ENCODE measurements at places on chromosomes 1 and 21. TPM values are rescaled to one million over a fixed set of nuclear protein-coding genes. Genes with fewer than 3 reads are reported as not detected.

DNA sequence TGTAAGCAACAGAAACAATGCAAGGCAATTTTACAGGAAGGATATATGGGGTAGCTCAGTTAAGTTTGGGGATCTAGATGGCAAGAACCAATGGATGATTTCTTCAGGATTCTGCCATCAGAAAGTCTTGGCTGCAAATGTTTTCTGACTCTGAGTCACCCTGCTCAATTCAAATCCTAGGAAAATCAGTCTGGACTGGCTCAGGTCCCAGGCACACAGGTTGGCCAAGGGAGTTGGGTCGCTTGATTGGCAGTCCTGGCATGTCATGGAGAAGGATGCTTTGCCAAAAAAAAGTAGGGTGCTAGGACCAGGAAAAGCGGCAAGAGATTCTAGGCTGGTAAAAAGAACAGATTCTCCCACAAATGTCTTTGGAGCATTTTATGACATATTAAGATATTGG is 28.9 kb upstream of the S1PR1 start:
- DNase-seq: no peak

Gene MANEAL
- 9.6 TPM for total RNA-seq

DNA sequence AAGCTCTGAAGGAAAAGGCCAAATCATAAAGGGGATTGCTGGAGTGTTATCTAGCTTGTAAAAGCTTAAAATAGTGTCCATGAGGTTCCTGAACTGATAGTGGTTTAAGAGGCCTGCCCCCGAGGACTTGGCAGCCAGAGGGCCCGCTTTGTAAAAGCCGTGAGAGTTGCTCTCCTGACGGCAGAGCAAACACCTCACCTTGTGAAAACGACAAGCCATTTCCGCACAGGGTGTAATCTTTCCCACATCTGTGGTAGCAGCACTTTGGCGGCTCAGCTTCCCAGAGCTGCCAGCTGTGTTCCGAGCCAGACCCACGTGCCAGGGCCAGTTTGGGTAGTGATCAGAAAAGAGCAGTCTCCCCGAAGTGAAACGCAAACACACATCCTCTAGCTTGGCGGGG is 37.0 kb downstream of the SERBP1 start:
- no peak for DNase-seq

GRCh38 chr1:224670506-224670905 is 54.4 kb downstream of the CNIH3 start:
- no peak for DNase-seq

GRCh38 chr21:43034826-43035225 is 40.8 kb downstream of the CBS start:
- DNase-seq: no peak

Gene APCS
- total RNA-seq: not detected

DNA sequence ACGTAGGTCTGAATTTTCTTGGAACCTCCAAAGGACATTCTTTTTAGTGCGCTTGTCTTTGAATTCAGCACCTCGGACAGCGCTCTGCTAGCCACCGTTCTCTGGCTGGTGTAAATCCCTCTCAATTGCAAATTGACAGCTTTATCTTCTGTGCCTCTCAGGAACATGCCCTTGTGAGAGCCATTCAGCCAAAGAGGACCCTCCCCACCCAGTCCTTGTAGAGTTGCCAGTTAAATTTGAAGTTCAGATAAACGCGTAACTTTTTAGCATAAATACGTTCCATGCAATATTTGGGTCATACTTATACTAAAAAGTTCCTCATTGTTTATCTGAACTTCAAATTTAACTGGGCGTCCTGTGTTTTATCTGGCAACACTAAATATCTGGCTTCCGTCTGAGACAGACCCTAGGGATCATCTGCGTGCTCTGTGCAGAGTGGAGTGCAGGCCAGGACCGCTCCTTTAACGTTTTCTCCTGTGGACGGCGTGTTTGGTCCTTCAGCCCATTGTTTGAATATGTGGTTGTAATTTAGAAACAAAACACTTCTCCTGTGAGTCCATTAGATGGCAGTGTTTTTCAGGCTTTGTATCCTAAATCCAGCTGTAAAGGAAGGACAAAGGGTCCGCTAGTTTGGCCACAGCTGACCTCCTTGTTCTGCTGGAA is 7.0 kb downstream of the KCNAB2 start:
- peak; percentile 52 for DNase-seq

GRCh38 chr1:18666317-18666920 is 35.8 kb downstream of the PAX7 start:
- DNase-seq: no peak

Gene KLHL17
- 14.2 TPM for total RNA-seq

DNA sequence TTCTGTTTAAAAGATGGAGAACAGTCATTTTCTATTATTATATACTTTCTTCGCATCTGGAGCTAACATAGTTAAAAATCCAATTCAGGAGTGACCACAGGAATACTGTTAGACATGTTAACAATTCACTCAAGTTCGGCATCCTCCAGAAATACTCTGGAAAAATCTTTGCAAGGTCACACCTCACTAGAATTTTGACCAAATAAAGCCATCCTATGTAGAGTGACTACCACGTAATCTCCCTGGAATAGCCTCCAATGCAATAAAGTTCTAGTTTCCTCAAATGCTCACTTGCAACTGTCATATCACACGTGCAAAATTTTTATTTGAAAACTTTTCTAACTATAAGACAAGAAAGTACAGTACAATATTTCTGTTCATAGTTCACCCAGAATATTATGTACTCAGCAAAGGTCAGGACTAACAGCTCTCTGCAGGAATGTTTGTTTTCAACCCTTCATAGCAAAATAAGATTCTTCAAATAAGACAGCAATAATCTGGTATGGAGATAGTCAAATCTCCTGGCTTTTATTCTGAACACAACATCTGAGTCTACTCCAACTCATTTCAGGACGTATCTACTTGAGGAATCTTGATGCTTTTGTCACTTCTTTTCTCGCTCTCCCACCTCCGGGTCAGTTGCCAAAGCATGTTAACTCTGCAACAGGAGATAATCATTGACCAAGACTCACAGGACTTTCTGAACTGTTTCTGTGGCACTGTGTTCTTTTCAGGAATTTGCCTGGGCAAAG is 82.6 kb downstream of the GDAP2 start:
- no peak for DNase-seq

DNA sequence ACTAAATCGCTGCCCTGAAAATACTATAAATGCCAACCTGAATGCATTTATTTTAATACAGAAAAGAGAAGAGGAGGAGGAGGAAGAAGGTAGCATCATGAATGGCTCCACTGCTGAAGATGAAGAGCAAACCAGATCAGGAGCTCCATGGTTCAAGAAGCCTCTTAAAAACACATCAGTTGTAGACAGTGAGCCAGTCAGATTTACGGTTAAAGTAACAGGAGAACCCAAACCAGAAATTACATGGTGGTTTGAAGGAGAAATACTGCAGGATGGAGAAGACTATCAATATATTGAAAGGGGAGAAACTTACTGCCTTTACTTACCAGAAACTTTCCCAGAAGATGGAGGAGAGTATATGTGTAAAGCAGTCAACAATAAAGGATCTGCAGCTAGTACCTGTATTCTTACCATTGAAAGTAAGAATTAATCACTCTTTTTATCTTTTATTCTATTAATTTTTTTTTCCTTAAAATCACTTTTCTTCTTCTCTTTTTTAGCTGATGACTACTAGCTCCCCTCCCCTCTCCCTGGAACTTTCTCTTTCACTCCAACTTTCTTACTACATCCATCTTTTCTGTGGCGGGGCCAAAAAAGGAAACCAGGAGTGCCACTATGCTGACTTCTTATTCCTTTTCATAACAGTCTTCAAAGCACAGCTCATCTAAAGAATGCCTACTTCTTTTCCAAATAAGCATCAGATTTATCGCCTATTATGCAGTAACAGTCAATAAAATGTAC is 36.3 kb downstream of the FUBP1 start:
- DNase-seq: no peak

DNA sequence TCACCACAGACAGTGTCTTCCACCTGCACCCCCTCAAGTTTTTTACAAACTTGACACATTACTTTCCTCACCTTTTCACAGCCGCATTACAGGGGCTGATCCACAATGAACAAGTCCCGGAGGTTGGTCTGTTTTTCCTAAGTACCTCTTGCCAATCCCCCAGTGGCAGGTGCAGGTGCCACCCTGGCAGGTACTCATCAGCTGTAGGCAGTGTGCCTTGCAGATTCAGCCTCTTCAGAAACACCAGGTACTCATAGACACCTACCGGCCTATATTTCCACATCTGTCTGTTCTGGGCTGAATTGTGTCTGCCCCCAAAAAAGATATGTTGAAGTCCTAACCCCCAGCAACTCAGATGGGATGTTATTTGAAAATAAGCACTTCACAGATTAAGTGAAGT is 81.4 kb upstream of the CNIH3 start:
- DNase-seq: no peak

- no peak for DNase-seq
These were observed 6.2 kb downstream of the ERO1B start for GRCh38 chr1:236275586-236275985.

DNA sequence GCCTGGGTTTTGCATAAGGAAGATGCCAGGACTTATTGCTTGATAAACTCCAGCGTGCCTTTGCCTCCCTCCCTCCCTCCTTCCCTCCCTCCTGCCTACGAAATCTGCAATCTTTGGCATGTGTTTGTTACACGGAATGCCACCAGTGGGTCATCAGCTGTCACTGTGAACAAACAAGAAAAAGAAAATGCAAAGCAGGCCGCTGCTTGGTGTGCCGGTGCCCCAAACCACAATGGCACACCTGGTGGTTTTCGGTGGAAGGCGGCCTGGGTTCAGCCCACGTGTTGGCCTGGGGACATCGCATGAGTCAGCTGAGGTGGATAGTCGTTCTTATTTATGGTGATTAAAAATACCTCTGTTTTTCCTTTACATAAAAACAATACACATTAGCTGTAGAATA is 16.3 kb upstream of the IFNLR1 start:
- no peak for DNase-seq

- DNase-seq: peak; percentile 29
These were observed 483.9 kb downstream of the DISC1 start for GRCh38 chr1:232110281-232111090.

- DNase-seq: no peak
These were observed 394.4 kb downstream of the PTPRU start for GRCh38 chr1:29630756-29631155.

- no peak for DNase-seq
These were observed 44.3 kb downstream of the SCCPDH start for GRCh38 chr1:246768403-246769020.

GRCh38 chr1:15323351-15323988 is 76.4 kb downstream of the FHAD1 start:
- DNase-seq: peak; percentile 62

DNA sequence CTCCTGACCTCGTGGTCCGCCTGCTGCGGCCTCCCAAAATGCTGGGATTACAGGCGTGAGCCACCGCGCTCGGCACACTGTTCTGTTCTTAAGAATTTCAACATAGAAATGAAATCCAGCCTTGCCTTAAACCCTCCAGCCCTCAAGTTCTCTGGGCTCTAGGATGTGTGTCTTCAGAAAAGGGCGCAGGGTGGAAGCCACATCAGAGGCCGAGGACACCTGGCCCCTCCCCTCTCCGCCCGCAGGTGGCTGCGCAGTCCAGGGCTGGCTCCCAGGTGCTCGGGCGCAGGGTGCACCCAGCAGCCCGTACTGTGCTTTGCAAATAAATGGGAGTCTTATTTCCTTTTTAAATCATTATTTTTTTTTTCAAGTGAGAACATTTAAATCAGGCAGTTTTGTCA is 2.0 kb upstream of the C1orf174 start:
- DNase-seq: no peak

Gene NGF
- 40.8 TPM for total RNA-seq

Gene TAS1R3
- total RNA-seq: 0.10 TPM

DNA sequence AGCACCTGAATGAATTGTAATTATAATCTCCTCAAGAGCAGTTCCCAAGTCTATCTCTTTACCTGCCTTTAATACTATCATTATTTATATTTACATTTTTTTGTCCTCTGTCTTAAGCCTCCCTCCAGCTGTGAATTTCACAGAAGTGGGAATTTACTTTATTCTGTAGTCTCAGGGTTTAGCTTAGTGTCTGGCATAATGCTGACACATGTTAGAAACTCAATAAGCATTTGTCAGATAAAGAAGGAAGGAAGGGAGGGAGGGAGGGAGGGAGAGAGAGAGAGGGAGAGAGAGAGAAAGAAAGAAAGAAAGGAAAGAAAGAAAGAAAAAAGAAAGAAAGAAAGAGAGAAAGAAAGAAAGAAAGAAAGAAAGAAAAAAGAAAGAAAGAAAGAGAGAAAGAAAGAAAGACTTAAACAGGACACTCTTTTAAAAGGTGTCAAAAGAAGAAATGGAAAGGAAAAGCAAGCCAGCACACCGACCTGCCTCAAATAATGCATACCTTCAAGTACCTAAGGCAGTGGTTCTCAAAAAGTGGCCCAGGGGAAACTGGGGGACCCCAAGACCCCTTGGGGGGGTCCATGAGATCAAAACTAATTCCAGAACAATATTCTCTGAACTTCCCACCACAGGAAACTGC is 1.8 kb upstream of the PGLYRP4 start:
- no peak for DNase-seq

Gene TMEM81
- total RNA-seq: 1.6 TPM

GRCh38 chr1:229169399-229169798 is 101.5 kb upstream of the RAB4A start:
- no peak for DNase-seq

GRCh38 chr1:96992871-96993270 is 271.3 kb downstream of the PTBP2 start:
- peak; percentile 51 for DNase-seq

- DNase-seq: no peak
These were observed 8.7 kb downstream of the CAPZB start for GRCh38 chr1:19476450-19477190.

GRCh38 chr1:217392441-217392840 is 238.4 kb downstream of the GPATCH2 start:
- DNase-seq: no peak

DNA sequence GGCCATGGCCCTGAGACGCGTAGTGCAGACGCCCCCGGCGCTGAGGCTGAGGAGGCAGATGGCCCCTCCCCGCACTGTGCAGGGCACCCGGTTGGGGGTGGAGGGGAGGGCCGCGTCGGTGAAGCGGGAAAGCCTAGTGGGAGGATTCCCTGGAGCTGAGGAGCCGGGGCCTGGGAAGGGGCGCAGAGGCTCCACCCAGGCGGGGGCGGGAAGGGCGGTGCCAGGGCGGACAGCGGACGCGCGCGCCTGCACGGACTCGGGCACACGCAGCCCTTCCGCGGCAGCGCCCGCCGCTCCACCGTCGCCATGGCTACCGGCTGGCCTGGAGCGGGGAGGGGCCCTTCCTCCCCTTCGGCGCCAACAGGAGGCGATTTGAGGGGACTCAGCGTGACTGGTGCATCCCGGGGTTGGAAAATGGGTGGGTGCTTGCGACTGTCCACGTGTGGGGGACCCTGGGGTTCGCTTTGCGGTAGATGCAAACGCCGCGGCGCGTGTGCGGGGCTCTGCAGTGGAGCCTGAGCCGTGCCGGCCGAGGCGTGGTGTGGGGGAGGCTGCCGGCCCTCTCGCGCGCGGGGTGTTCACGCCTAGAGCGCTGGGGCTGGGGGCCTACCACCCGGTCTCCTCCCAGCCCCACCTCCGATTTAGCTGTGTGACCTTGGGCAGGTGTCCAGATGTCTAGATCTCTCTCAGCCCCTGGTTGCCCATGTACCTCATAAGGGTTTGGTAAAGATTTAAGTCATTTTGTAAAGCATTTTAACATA is 35.1 kb downstream of the PTPRF start:
- DNase-seq: no peak

- DNase-seq: no peak
These were observed 20.4 kb upstream of the FMOD start for GRCh38 chr1:203371288-203371687.

All from HFFc6 (cell line).